ENCODE measurements at places on chromosomes 2 and 18.

GRCh38 chr2:234446404-234447076, 50.3 kb downstream of the ARL4C start:
- DNase-seq = no peak

DNA sequence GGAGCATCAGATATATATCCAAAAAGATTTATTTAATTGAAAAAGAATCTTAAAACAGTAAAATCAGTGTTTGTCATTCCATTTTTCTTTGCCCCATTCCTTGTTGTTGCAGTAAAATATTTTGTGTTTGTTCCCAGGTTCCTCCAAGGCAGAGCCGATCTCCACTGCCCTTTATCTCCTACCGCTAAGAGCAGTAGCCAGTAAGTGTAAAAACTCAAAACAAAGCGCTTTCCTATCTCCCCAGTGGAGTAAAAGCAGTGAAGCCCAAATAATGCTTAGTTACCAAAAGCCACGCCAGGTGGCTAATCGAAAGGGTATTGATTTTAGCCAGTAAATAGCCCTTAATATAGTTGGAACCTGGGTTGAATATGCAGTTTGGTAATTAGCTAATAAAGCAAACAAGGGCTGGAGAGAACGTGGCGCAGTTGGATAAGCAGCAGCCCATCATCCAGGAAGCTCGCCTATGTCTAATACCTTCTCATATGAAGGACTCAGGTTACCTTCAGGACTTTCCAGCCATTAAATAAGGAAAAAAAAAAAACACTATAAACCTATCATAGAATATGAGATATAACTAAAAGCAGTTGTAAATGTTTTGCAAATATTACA, 12.4 kb upstream of the GPD2 start:
- DNase-seq = no peak

GRCh38 chr2:40433736-40434135, 18.2 kb downstream of the SLC8A1 start:
- no peak for DNase-seq

DNA sequence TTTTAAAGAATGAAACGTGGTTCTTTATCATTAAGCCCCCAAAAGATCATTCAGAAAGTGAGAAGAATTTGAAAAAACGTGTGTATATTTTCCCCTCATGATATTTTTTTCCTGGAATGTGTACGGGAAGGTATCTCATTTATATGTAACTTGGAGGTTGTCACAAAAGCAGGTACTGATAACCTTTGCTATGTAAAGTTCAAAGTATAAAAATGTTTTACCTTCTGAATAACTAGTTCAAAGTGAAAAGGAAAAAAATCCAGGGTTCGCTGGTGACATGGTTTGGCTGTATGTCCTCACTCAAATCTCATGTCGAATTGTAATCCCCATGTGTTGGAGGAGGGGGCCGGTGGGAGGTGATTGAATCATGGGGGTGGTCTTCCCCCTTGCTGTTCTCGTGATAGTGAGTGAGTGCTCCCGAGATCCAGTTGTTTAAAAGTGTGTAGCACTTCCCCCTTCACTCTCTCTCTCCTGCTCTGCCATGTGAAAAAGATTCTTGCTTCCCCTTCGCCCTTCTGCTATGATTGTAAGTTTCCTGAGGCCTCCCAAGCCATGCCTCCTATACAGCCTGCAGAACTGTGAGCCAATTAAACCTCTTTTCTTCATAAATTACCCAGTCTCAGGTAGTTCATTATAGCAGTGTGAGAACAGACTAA, 144.2 kb downstream of the DCDC2C start:
- no peak for DNase-seq

DNA sequence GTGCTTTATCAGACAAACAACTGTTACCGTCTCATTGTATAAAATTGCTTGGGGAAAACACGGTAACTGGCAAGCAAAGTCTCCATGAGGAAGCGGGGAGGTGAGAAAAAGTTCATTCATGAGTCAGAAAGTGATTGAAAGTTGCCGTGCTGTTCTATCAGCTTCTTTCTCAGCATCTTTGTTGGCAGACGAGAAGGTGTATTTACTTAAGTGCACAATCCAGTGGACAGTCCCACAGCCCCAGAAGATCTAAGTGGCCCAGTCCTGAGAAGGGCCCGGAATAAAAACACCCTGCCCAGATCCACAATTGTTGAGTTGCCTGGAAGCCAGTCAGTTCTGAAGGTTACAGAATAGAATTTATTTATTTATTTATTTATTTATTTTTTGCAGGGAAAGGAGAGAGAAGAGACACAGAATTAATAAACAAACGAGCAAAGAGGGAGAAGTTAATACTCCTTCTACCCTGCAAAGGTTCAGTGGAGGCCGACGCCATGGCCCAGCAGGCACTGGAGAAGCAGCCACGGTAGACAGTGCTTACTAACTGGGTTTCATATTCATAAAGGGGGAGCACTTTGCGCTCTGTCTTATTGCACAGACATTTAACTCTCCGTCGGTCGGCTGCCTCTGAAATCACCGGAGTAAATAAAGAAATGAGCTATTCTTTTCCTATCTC, 676.0 kb upstream of the SALL3 start:
- DNase-seq = no peak

DNA sequence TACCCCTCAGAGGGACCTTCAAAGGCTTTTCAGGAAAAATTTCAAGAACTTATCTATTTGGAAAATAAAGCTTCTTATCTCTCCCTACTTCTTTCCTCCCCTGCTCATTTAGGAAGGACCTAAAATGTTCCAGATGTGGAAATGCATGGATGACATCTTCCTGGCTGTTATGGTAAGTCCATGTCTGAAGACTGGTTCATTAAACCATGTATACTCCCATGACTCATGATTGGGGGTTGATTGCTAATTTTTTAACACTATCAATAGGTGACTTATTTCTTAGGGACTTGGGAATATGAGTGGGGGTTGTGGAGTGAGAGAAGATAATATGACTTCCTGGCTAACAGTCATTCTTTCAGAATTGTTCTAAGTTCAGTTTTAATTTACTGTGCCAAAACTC, 104.0 kb upstream of the PARD3B start:
- DNase-seq = no peak

DNA sequence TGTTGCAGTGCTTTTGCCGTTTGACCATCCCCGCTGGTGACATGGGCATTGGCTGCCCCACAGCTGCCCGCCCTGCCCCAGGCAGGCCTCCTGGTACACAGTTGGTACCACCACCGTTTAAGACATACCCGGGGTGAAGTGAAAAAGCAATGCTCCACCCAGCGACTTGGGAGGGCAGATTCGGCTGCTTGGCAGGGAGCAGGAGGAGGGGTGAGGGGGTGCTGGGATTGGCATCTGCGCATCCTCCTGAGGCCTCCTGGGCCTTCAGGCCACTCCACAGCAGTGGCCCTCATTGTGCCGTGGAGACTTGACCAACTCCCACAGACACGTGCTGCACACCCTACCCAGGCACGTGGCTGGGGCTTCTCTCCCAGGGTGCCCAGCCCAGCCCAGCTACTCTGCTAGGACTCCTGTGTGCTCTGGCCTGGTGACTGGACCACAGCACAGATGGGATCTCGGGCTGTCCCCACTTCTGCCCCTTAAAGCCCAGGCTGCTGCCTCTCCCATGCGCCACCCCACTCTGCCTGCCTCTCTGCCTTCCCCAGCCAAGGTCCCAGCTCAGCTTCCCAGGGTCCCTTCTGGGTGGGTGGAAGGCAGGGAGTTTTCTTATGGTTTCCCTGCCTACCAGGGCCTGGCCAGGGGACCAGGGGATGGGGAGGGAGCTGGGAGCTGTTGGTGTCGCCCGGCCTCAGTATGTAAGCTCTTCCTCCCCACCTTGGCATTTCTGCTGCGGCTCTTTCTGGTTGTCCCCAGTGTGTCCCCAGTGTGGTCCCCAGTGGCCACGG, 157.0 kb upstream of the HS6ST1 start:
- no peak for DNase-seq

DNA sequence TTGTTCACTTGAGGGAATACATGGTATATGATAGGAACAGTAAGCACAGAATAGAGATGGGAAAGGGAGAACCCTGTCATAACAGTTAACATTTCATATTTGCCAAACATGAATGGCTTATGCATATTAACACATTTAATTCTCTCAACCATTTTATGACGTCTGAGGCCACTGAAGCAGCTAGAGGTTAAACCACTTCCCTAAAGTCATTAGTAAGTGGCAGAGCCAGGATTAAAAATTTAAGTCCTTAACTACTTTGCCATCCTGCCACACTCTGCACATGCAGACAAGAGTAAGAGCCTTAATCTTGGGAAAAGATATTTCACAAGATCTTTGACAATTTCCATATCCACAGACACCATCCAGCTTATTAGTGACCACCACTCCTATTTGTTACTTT, 2.1 kb downstream of the LIPT1 start:
- no peak for DNase-seq
